ENCODE measurements at places on chromosomes 13 and 19. TPM values are rescaled to one million over a fixed set of nuclear protein-coding genes. Genes with fewer than 3 reads are reported as not detected.
A peak's percentile ranks its signal among the peaks of the same experiment; 100 is the strongest.

Gene DAND5
- total RNA-seq = not detected

GRCh38 chr19:43806848-43807247 is 4.6 kb upstream of the LYPD5 start:
- DNase-seq = no peak

- peak; percentile 47 for DNase-seq
Observed at GRCh38 chr19:4016486-4016885, 8.9 kb downstream of the PIAS4 start.

Gene HPN
- 0.27 TPM for total RNA-seq

- no peak for DNase-seq
Observed at GRCh38 chr19:7769171-7769570, 6.1 kb downstream of the CLEC4M start.
